NCI-H187 (cell line): ENCODE measurements at places on chromosomes 13 and 19.

GRCh38 chr13:45055902-45056648 lies 64.2 kb upstream of the GTF2F2 start:
- DNase-seq = no peak

GRCh38 chr19:38970664-38971532 lies 4.6 kb downstream of the FBXO17 start:
- no peak for DNase-seq

GRCh38 chr19:19738564-19738963 lies 5.7 kb upstream of the ZNF14 start:
- no peak for DNase-seq

DNA sequence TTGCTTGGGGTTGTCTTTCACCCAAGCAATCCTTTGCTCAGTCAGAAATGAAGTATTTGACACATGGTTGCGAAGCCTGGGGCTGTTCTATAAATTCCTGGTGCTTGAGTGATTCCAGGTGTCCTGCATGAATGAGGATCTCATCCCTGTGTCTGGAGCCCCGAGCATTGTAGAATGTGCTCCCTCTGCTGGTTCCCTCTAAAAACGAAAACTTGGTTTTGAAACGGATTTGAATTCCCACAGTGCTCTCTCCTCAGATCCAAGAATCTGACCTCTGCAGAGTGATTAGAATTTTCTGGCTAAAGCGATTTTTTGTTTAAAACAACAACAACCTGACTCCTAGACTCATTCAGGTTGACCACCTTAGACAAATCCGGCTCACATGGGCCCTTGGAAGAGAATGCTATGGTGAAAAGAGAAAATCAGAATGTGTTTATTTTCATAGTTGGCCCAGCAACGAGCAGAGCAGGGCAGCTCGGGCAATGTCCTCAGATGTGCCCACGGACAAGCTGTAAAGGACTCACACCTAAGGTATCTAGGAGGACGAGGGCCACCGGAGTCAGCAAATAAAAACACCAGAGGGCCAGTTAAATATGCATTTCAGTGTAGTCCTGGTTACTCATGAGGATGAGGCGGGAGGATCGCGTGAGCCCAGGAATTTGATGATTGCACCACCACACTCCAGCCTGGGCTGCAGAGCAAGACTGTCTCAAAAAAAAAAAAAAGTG lies 8.7 kb upstream of the ATP12A start:
- DNase-seq = no peak

- no peak for DNase-seq
These were observed 3.9 kb downstream of the FBXO17 start for GRCh38 chr19:38971672-38972071.

DNA sequence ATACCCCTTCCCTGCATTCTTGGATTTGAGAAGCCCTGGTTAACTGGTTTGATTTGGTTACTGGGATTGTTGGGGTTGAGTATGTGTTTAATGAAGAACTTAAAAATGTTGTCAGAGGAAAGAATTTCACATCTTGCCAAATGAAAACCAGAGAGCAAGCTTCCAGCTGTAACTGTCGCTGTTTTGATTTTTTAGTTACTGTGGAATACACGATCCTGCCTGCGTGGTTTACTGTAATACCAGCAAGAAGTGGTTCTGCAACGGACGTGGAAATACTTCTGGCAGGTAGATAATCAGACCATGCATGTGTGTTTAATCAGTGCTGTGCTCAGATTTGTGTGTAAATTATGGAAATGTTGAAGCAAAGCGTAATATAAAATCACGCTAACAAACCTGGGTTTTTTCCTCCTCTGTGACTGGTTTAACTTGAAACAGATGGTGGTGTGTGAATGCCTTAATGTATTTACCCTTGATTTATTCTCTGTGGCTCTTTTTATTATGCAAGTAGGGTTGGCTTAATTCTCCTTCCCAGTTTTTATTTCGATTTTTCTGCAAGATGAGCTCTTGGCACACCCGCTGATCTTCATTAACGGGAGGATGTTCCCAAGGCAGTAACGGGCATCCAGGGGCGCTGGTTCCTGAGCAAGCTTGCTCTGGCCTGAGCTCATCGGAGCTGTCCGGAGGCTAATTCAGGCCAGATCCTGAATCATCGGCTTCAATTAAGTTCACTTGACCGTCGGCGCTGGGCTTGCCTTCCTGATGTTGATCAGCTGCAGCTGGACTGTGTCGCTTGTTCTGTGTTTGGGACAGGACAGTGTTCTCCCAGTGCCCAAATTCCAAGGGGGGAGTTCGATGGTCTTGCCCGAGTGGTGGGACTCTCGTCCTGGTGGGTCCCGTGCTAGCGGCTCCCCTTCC lies 16.0 kb downstream of the UPF1 start:
- no peak for DNase-seq

- no peak for DNase-seq
These were observed 5.5 kb upstream of the KLK6 start for GRCh38 chr19:50974702-50975556.

DNA sequence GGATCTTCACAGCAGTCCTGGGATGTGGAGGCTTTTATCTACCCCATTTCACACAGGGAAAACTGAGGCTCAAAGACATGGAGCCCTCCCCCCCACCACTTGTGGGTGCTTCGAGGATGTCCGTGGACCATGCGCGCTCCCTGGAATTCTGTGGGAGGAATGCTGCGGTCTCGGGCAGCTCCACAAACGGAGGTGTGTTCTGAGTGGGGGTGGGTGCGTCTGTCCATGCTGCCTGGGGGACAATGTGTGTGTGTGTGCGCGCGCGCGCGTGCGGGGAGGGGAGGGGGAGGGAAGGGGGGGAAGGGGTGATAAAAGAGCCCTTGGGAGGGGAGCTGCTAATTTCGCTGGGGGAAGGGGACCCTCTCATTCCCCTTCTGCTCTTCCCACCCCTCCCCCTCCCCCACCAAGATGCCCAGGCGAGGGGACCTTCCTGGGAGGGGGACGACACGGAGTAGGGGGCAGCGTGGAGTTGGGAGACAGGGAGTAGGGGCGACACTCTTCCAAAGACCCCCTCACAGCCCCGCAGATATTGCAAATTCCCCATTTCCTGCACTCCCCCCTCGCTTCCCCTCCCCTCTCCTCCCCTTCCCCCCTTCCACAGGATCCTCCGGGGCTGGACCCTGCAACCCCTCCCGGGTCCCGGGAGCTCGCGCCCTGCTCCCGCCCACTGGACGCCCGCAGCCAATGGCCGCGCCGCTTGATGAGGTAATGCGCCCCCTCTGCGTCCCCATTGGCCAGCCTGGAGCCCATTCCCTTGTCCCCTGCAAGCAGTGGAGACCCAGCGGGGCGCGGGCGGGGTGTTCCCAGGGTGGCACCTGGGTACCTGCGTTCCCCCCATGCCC lies 18.9 kb upstream of the ZNRF4 start:
- DNase-seq = no peak

- DNase-seq = no peak
These were observed 278 bp upstream of the ZNF274 start for GRCh38 chr19:58182577-58182988.
